ENCODE measurements at places on chromosomes 16 and 17.

- no peak for DNase-seq
Measured at GRCh38 chr16:19389246-19389645, 28.4 kb upstream of the TMC5 start.

DNA sequence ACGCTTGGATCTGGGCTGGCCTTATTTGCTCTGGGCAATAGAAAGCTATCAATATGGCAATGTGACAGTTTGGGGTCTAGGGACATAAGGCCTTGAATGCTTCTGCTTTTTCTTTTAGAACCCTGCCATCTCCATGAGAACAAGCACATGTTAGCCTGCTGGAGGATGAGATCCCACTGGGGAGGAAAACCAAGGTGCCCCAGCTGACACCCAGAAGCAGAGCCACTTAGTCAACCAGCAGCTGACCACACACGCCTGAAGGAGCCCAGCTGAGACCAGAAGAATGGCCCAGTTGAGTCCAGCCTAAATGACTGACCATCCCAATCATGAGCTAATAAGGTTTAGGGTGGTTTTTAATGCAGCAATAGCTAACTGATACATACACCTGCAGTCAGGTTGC is 171.2 kb downstream of the AHSP start:
- DNase-seq: no peak

- no peak for DNase-seq
Measured at GRCh38 chr16:70664325-70665112, 18.2 kb downstream of the IL34 start.

GRCh38 chr16:9328411-9328810 is 237.0 kb downstream of the HAPSTR1 start:
- DNase-seq: no peak

DNA sequence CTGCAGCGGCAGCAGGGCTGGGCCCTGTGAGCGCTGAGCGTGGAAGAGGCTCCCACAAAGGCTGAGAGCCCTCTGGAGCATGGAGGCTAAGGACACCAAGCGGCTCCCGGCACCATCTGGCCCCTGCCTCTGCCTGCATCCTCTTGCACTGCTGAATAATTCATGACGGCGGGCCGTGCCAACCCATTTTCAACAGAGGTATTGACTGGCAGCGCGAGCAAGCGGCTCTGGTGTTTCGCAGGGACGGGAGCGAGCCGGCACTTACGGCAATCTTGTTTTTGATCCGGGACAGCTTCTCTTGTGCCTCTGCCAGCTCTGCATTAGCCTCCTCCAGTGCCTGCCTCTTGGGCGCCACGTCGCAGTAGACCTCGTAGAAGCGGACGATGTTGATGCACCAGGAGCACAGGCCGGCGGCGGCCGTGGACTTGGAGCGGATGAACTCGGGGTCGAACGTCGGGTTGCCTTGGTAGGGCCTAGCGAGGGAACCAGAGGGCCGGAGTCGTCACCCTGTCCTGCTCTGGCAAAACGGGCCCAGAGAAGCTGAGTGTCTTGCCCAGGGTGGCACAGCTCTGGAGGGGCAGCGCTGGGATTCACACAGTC is 80.4 kb downstream of the PGS1 start:
- no peak for DNase-seq

DNA sequence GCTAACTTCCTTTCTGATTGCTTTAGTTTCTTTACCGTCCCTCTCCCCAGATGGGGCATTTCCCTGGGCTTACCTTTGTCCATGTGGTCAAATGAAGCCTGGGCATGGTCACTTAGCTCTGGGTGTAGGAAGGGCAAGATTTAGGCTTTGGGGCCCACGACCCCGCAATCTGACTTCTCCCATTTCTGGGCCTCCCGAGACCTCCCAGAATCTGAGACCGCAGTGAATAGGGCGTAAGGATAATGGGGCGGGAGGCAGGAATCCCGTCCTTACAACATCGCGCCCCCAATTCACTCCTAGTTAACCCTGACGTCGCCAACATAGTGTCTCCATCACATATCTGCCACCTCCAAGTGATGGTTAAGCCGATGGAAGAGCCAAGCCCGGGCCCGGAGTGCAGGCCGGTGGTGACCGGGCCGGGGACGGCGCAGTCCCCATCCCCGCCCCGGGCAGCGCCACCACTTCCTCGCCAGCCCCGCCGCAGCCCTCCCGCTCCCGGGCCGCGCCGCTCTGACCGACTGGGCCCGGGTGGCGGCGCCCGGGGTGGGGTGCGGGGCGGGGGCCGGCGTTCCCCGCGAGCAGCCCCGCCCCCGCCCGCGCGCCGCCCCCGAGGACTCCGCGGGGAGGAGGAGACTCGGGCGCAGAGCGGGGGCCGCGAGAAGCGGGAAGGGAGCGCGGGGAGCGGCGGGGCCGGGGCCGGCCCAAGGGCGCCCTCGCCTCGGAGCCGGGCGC is at the start of gene RHBDL3:
TSS of gene RHBDL3 (plus strand) at position 641 of the 732 bp plus-strand sequence. CDS start 358 bp downstream, outside the sequence.
- DNase-seq: no peak

DNA sequence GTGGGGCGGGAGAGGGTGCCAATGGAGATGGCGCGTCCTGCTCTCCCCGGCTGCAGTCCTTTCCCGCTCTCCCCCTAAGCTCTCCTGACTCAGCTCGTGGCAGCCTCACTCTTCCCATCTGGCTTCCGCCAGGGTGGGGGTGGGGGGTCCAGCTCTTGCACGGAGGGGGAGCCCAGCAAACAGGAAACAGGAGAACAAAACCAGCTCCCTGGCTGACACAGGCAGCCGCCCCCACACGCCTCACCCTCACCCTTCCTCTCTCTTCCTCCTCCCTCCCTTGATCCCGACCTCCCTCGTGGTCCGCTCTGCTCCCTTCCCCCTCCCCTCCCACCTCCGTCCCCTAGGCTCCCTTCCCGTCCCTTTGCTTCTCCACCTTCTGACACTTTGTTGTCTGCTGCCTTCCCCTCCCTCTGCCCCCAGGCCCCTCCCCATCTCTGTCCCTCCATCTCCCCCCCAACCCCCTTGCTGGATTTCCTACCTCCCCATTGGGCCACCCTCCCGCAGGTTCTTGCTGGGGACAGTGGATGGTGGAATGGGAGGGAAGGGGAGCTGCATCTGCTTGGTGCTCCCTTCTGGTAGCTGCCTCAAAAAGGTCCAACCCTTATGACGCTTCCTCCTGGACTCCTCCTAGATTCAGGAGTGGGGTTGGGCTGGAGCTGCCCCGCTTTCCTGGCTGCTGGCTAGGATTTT is 23.7 kb downstream of the ARHGAP23 start:
- DNase-seq: no peak

- DNase-seq: no peak
Measured at GRCh38 chr17:14316126-14316832, 15.4 kb downstream of the HS3ST3B1 start.

DNA sequence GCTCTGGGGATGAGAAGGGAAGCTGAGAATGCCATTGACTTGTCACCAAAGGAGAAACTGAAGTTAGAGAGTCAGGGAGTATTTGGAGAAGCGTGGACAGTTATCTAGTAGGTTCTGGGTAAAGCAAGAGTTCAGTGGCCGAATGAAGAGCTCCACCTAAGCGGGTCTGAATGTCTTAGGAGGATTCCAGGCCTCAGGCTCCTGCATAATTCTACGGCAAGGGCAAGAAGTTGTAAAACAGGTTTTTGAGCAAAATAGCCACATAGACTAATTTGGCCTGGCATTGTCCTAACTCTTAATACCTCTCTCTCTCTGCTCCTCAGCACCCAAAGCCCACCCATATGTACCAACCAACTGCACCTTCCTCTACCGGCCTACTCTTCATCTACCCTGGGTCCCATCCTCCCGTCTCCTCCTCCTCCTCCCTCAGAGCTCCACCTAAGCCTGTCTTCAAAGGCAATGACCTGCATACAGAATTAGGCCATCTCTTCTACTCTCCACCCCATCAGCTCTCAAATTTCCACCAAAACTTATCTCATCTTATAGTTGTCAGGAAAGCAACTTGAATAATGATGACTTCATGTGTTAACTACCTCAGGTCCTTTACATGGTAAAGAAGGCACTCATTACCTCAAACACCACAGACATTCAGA is 42.0 kb upstream of the KCNJ2 start:
- DNase-seq: no peak

DNA sequence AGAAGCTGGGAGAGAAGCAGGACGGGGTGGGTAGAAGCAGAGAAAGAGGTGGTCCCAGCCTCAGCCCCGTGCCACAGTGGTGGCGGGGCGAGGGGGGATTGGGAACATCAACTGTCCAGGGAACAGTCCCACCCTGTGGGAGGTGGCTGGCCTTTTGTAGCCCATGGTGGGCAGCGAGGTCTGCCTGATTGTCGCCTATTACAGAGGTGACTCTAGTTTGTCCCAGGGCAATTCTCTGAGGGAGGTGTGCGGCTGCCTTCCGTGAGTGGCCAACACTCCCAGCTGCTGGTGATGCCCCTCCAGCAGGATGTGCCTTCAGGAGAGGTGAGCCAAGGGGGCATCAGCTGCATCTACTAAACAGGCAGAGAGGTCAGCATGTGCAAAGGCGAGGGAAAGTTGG is 5.0 kb upstream of the BRD7 start:
- DNase-seq: no peak

GRCh38 chr16:10333321-10334032 is 52.4 kb upstream of the ATF7IP2 start:
- no peak for DNase-seq

Data from brain pericyte (primary cell).